ENCODE measurements at places on chromosomes 1 and 21.

GRCh38 chr1:196584696-196585095, 23.5 kb downstream of the KCNT2 start:
- no peak for DNase-seq
- no peak overlapping the region for H3K4me3 ChIP-seq
- no peak overlapping the region for H3K27ac ChIP-seq
- no peaks in the 10 kb centered on the region for H3K27me3 ChIP-seq
- no peaks in the 10 kb centered on the region for H3K36me3 ChIP-seq

DNA sequence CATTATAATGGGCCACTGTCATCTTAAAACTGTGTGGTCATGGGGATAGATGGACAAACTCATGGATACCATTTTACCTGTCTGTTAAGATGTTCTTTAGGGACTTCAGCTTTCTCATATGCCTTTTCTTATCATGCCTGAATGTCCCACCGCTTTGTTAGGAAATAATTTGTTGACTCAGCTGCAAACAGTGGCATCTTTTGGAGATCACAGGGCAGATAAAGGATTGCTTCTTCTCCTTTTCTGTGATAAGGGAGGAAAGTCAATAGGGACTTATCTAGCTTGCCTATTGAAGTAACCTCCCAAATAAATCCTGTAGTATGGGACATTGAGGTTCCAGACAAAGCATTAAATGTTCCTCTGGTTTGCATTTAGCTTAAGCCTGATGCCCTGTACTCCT, 79.8 kb upstream of the KIAA0040 start:
- no peak overlapping the region for H3K27ac ChIP-seq
- DNase-seq = no peak
- no peaks in the 10 kb centered on the region for H3K36me3 ChIP-seq
- H3K4me1 ChIP-seq = peaks cover 6% of the 10 kb centered on the region
- H3K27me3 ChIP-seq = no peaks in the 10 kb centered on the region

GRCh38 chr21:27813750-27814149, 846.9 kb upstream of the ADAMTS5 start:
- no peaks in the 10 kb centered on the region for H3K4me1 ChIP-seq
- no peak overlapping the region for H3K27ac ChIP-seq
- H3K36me3 ChIP-seq = no peaks in the 10 kb centered on the region
- H3K4me3 ChIP-seq = no peak overlapping the region

DNA sequence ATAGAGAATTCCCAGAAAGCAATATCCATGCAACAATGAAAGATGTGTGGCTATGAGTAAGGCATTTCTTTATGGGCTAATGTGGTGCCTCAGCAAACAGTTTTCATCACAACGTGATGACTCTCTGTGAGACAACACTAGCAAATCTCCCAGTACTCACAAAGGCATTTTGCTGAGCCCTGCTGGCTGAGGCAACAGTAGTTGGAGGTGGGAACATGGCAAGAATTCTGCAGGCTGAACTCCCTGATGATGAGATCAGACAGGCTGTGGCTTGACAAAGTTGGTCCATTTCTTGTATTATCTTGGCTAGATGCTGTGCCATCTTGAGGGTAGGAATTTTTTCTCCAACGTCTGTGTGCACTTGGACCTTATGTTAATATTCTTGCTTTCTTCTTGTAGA, 24.6 kb downstream of the PROX1 start:
- H3K4me1 ChIP-seq = no peaks in the 10 kb centered on the region
- DNase-seq = no peak
- no peaks in the 10 kb centered on the region for H3K36me3 ChIP-seq
- no peak overlapping the region for H3K4me3 ChIP-seq
- H3K27ac ChIP-seq = no peak overlapping the region
- H3K27me3 ChIP-seq = no peaks in the 10 kb centered on the region

- no peaks in the 10 kb centered on the region for H3K27me3 ChIP-seq
- peak overlapping the region; percentile 78 for H3K27ac ChIP-seq
- peak overlapping the region; percentile 37 for H3K4me3 ChIP-seq
- H3K4me1 ChIP-seq = peaks cover 79% of the 10 kb centered on the region
- H3K36me3 ChIP-seq = no peaks in the 10 kb centered on the region
Measured at GRCh38 chr1:21334214-21335087, 44.2 kb upstream of the ECE1 start.

GRCh38 chr1:81111818-81112217, 688.9 kb upstream of the ADGRL2 start:
- H3K27me3 ChIP-seq = no peaks in the 10 kb centered on the region
- no peak for DNase-seq
- no peaks in the 10 kb centered on the region for H3K36me3 ChIP-seq
- no peak overlapping the region for H3K4me3 ChIP-seq
- H3K27ac ChIP-seq = no peak overlapping the region

GRCh38 chr1:213260311-213261075, 209.5 kb downstream of the RPS6KC1 start:
- no peaks in the 10 kb centered on the region for H3K36me3 ChIP-seq
- no peak for DNase-seq
- no peak overlapping the region for H3K4me3 ChIP-seq
- no peak overlapping the region for H3K27ac ChIP-seq

- no peak overlapping the region for H3K27ac ChIP-seq
- H3K4me1 ChIP-seq = peaks cover 5% of the 10 kb centered on the region
- H3K4me3 ChIP-seq = no peak overlapping the region
- no peaks in the 10 kb centered on the region for H3K27me3 ChIP-seq
Measured at GRCh38 chr1:112296908-112297307, 99.1 kb upstream of the CTTNBP2NL start.

- no peak for DNase-seq
- H3K36me3 ChIP-seq = no peaks in the 10 kb centered on the region
- H3K27ac ChIP-seq = no peak overlapping the region
Measured at GRCh38 chr1:23239638-23240295, 22.5 kb upstream of the HTR1D start.

DNA sequence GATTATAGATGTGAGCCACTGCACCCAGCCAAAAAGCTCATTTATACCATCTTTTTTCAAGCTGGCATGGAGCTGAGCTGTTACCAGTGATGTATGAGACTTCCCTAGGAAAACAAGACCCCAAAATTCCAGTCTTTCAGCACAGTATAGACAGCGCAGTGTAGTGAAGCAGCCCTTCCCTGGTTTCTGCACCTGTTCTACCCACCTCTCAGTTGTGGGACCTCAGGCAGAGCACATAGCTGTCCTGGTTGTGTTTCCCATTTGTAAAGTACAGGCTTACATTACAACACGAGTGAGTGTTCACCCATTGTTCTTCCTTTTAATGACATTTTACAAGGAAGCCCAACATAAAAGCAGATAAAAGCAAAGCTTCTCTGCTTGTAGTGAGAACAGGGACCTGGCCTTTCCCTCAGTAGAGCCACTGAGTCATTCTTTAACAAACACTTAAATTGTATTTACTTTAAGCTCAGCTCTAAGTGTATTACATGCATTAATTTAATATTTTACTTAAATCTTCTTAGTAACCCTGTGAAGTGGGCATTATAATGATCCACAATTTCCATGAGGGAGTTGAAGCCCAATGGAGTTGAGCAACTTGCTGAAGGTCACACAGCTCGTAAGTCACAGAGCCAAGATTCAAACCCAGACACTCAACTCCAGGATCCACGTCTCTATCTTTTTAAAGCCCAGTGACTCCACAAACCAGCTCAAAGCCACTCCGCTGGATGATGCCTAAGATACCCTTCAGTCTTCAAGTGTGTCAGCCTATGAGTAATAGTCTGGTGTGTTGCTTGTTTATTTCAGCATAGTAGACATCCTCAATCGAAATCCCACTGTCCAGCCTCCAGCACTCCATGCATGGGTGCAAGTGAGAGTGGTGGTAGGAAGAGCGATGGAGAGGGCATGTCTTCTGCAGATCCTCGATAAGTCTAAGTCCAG, 40.5 kb upstream of the CAPZB start:
- no peak overlapping the region for H3K27ac ChIP-seq
- H3K27me3 ChIP-seq = no peaks in the 10 kb centered on the region
- no peaks in the 10 kb centered on the region for H3K36me3 ChIP-seq
- no peaks in the 10 kb centered on the region for H3K4me1 ChIP-seq
- no peak overlapping the region for H3K4me3 ChIP-seq

DNA sequence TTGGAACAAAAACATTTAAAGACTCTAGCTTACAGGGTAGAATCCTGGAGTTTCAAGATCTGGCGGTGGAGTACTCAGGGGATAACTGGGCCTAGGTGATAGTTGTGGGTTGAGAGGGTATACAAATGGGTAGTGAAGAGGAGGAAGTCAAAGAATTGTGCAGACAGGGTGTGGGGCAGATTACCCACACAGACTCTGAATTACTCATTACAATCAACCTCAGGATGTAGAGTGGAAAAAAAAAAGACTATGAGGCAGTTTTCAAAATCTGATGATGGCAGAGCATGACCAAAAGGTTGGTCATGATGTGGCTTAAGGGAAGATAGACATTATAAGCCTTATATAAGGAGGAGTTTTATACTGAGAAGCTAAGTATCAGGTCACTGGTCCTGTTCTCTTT, 44.1 kb upstream of the GLIS1 start:
- no peaks in the 10 kb centered on the region for H3K27me3 ChIP-seq
- H3K27ac ChIP-seq = no peak overlapping the region
- no peaks in the 10 kb centered on the region for H3K4me1 ChIP-seq
- H3K4me3 ChIP-seq = no peak overlapping the region
- H3K36me3 ChIP-seq = peaks cover 15% of the 10 kb centered on the region

DNA sequence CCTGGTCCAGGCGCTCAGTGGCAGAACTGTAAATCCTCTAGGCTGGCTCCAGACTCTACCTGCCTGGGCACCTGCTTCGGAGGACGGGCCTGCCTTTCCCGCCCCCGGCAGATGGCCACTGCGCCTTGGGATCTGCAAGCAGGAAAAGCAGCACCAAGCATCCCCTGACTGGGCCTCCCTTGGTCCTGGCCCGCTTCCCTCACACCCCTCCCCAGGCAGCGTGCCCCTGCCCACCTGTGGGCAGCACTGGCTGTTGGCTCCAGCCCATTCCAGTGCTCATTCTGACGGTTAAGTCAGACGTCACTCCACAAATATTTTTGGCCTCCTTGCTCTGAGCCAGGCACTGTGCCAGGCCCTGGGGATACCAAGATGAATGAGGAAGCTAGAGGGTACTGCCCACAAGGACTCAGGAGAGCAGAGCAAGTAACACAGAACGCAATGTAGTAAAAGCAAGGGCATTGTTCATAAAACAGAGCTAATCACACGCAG, 22.0 kb upstream of the BLACAT1 start:
- H3K4me3 ChIP-seq = no peak overlapping the region
- peak; percentile 88 for DNase-seq
- no peaks in the 10 kb centered on the region for H3K36me3 ChIP-seq
- no peak overlapping the region for H3K27ac ChIP-seq

- H3K27me3 ChIP-seq = no peaks in the 10 kb centered on the region
- no peak for DNase-seq
- H3K36me3 ChIP-seq = no peaks in the 10 kb centered on the region
- no peak overlapping the region for H3K27ac ChIP-seq
- no peak overlapping the region for H3K4me3 ChIP-seq
- no peaks in the 10 kb centered on the region for H3K4me1 ChIP-seq
Measured at GRCh38 chr1:53577761-53578100, 118.5 kb downstream of the DMRTB1 start.

- no peaks in the 10 kb centered on the region for H3K27me3 ChIP-seq
- H3K4me3 ChIP-seq = no peak overlapping the region
- no peaks in the 10 kb centered on the region for H3K36me3 ChIP-seq
- no peak for DNase-seq
Measured at GRCh38 chr1:58487002-58487401, 59.5 kb downstream of the OMA1 start.
